Activated B cell treated with CpG ODN at 0.5 μM for 24 hours (primary cell): ENCODE measurements at places on chromosomes 1 and 21.

DNA sequence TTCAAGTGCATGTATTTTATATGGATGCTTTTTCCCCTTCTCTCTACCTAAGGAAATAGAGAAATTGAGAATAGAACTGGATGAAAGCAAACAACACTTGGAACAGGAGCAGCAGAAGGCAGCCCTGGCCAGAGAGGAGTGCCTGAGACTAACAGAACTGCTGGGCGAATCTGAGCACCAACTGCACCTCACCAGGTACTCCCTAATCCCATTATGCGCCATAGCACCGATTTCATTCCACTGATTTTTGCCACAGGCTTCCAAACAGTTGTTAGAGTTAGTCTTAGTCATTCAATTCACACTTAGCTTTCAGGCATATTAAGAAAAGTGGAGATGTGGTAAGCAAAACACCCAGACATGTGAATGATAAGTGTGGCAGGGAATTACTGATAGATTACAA, 122.8 kb downstream of the SDCCAG8 start:
- H3K4me3 ChIP-seq = no peak overlapping the region
- no peaks in the 10 kb centered on the region for H3K27me3 ChIP-seq
- H3K27ac ChIP-seq = no peak overlapping the region
- no peak for DNase-seq

GRCh38 chr1:160117709-160118183, 2.2 kb downstream of the ATP1A2 start:
- no peaks in the 10 kb centered on the region for H3K36me3 ChIP-seq
- H3K27ac ChIP-seq = no peak overlapping the region
- no peak overlapping the region for H3K4me3 ChIP-seq
- DNase-seq = no peak

DNA sequence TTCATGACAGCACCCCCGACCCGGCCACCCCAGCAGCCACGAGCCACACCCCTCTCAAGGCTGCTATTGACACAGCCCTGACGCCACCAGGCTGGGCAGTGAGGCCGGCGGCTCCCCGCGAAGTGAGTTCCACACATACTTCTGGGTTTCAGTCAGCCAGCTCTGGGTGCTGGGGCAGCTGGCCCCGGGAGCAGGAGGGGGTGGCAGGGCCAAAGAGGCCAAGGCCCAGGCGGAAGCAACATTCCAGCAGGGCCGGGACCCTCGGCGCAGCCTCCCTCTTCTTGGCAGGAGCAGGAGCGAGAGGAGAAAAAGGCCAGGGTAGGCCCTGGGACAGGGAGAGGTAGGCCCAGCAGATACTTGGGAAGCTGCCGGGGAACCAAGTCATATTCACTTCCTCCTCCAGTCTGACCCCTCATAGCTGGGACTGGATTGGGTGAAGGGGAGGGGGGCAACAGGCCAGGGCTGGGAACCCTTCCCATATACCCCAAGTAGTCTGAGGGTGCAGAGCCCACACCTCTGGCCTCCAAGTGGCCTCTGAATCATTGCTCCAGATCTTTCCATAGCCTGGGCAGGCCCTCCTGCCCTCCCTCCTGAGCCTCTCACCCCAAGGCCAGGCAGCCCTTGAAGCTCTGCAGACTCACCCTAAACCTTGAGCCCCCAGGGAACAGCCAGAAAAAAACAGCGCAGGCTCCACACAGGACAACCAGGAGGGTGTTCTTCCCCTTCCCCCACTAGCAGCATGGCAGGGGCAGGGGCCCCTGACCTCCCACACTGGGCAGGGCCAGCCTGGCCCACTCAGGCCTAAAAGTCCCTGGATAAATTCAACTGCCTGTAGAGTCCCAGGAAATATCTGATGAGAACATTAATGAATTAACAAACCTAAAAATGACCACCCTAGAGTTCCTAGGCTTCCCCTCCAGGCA, 5.7 kb downstream of the HSPG2 start:
- H3K27ac ChIP-seq = no peak overlapping the region
- DNase-seq = no peak
- no peak overlapping the region for H3K4me3 ChIP-seq
- H3K27me3 ChIP-seq = peaks cover 17% of the 10 kb centered on the region
- peaks cover under 1% of the 10 kb centered on the region for H3K4me1 ChIP-seq

- H3K4me3 ChIP-seq = no peak overlapping the region
- H3K27me3 ChIP-seq = no peaks in the 10 kb centered on the region
- H3K4me1 ChIP-seq = peaks cover 4% of the 10 kb centered on the region
- peaks cover 3% of the 10 kb centered on the region for H3K36me3 ChIP-seq
- H3K27ac ChIP-seq = no peak overlapping the region
Measured at GRCh38 chr21:25938658-25939395, 204.1 kb downstream of the GABPA start.

GRCh38 chr1:193013707-193014106, 45.5 kb downstream of the UCHL5 start:
- no peaks in the 10 kb centered on the region for H3K27me3 ChIP-seq
- H3K4me1 ChIP-seq = no peaks in the 10 kb centered on the region
- peaks cover 7% of the 10 kb centered on the region for H3K36me3 ChIP-seq
- no peak overlapping the region for H3K4me3 ChIP-seq
- no peak for DNase-seq

DNA sequence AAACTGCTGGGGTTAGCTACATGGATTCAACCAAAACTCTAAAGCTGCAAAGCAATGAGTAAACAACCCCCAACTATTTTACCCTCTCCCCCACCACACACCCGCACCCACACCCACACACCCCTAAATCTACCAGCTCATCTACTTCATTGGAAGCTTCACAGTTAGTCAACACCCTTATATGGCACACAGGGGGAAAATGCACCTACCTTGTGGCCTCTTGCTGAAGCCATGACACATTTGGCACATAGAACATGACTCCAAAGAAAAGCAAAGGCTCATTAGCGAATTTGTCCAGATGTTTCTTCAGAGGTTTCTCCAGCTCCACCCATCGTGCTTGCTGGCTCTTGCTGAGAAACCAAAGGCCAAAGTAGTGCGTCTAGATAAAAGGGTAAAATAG, 99.8 kb downstream of the PTPN14 start:
- no peak overlapping the region for H3K4me3 ChIP-seq
- H3K4me1 ChIP-seq = no peaks in the 10 kb centered on the region
- no peak for DNase-seq
- H3K27me3 ChIP-seq = peaks cover 2% of the 10 kb centered on the region
- H3K36me3 ChIP-seq = no peaks in the 10 kb centered on the region

GRCh38 chr1:234973426-234974250, 155.0 kb downstream of the TOMM20 start:
- no peak overlapping the region for H3K27ac ChIP-seq
- no peaks in the 10 kb centered on the region for H3K36me3 ChIP-seq
- H3K27me3 ChIP-seq = no peaks in the 10 kb centered on the region
- no peak for DNase-seq

DNA sequence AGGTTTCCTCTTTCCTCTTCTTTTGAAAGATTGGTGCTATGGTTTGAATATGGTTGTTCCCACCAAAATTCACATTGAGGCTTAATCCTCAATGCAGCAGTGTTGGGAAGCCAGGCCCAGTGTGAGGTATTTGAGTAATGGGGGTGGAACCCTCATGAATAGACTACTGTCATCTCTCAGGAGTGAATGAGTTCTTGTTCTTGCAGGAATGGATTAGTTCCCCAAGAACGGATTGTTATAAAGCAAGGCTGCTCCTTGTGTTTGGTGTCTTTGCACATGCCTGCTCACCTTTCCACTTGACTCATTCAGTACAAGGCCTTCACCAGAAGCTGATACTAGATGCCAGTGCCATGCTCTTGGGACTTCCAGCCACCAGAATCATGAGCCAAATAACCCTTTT, 223.2 kb downstream of the BACH1 start:
- peaks cover 13% of the 10 kb centered on the region for H3K36me3 ChIP-seq
- no peak overlapping the region for H3K4me3 ChIP-seq
- H3K27me3 ChIP-seq = no peaks in the 10 kb centered on the region
- no peaks in the 10 kb centered on the region for H3K4me1 ChIP-seq
- H3K27ac ChIP-seq = no peak overlapping the region

- H3K36me3 ChIP-seq = no peaks in the 10 kb centered on the region
- H3K27ac ChIP-seq = no peak overlapping the region
- DNase-seq = no peak
- H3K4me3 ChIP-seq = no peak overlapping the region
- H3K4me1 ChIP-seq = no peaks in the 10 kb centered on the region
Measured at GRCh38 chr1:96292141-96292540, 429.4 kb upstream of the PTBP2 start.

DNA sequence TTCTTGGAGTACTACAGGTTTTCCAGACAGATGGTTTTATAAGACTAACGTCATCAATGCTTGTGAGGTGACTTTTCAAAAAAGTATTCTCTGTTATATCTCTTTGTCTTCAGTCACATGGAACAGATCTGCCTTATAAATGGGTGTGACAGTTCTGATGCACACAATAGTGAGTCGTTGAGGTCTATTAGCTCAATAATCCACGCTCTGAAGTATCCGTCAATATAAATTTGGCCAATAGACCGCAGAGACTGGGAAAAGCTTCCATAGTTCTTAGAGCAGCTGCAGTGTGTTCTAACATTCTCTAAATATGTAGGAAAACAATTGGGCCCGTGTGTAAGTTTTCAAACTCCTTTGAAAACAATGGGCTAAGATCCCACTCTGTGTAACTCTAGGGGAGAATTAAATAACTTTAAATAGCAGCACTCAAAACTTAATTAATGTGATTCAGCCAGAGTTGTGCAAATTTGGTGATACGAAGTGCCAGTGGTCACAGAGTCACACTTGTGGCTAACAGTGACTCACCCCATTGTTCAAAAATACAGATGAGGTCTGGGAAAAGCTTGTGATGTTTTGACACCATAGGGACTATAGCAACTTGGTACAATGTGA, 316.0 kb downstream of the LMO4 start:
- H3K4me1 ChIP-seq = no peaks in the 10 kb centered on the region
- no peak overlapping the region for H3K4me3 ChIP-seq
- no peaks in the 10 kb centered on the region for H3K27me3 ChIP-seq
- no peak for DNase-seq
- no peaks in the 10 kb centered on the region for H3K36me3 ChIP-seq

DNA sequence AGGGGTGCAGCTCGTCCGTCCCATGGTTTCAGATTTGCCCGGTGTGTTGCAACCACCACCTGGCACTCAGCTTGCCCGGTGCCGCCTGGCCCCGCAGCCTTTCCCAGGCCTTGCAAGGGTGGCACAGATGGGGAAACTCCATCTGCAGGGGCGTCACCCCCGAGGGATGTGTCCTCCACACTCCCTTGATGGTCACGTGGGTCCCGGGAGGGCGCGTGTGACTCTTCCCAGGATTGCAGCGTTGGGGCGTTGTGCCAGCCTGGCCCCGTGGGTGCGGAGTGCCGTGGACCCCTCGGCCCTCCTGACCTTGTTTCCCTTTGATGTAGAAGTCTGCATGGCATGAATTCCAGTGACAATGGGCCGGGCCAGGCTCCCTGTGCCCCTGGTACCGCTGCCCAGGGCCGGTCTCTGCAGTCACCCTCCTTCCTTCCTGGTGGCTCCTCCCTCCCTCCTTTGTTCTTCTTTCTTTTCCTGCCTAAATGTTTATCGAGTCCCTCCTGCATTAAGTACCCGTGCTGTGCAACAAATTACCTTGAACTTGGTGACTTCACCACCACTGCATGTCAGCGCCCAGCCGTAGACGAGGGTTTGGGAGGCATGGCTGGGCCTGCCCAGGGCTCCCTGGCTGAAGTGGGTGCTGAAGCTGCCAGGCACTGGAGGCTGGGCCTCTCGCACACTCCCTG, 22.9 kb downstream of the RRP1 start:
- peaks cover 5% of the 10 kb centered on the region for H3K27me3 ChIP-seq
- H3K4me3 ChIP-seq = no peak overlapping the region
- H3K4me1 ChIP-seq = peaks cover 13% of the 10 kb centered on the region
- DNase-seq = no peak
- no peak overlapping the region for H3K27ac ChIP-seq
- H3K36me3 ChIP-seq = no peaks in the 10 kb centered on the region

DNA sequence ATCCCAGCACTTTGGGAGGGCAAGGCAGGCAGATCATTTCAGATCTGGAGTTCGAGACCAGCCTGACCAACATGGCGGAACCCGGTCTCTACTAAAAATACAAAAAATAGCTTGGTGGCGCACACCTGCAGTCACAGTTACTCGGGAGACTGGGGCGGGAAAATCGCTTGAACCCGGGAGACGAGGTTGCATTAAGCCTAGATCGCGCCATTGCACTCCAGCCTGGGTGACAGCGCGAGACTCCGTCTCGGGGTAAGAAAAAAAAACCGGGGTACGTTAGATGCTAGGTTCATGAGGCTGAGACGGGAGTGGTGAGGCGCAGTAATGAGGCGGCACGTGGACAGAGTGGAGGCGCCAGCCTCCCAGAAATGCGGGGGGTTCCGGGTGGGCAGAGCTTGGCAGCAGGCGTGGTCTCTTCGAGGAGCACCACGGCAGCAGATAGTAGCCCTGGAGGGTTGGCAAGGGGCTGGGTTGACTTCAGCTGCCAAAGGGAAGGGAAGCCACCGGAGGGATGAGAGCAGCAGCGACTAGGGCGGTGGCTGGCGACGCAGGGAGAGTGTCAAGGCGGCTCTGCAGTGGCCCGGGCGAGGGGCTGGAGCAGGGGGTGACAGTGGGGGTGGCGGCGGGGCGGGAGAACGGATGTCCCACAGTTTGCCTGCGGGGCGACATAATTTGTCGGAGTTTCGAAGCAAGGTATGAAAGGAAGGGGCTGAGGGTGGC, 832 bp downstream of the MRPL20 start:
- no peak for DNase-seq
- H3K4me1 ChIP-seq = peaks cover 44% of the 10 kb centered on the region
- peak overlapping the region; percentile 82 for H3K27ac ChIP-seq

DNA sequence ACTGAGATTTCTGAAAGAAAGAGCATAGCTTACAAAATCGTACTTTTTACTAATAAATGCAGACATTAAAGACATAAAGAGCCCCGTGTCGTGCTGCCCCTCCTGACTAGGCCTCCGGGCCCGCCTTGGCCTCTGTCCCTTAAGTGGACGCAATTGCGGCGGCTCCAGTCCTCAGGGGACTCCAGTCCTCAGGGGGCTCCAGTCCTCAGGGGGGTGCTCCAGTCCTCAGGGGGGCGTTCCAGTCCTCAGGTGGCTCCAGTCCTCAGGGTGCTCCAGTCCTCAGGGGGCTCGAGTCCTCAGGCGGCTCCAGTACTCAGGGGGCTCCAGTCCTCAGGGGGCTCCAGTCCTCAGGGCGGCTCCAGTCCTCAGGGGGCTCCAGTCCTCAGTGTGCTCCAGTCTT, 10.6 kb upstream of the OR2M2 start:
- H3K27me3 ChIP-seq = no peaks in the 10 kb centered on the region
- H3K36me3 ChIP-seq = no peaks in the 10 kb centered on the region
- H3K4me3 ChIP-seq = no peak overlapping the region

DNA sequence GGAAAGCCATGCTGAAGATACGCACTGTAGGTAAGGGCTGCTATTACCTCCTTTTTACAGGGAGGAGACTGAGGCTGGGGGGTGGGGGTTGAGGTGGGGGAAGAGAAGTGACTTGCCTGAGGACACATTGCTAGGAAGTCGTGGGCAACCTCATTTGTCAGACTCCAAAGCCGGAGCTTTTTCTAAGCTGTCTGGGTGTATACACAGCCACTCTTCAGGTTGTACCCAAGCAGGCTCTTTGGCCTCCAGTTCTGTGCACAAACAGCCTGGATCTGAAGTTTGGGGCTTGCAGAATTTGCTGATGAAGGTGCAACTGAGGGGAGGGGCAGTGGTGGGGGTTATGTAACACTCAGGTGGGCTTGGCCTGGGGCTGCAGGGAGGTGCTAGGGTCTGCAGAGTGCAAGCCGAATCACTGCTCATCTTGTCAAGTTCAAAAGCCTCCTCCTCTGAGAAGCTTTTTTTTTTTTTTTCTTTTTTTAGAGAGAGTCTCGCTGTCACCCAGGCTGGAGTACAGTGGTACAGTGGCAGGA, 16.9 kb downstream of the TINAGL1 start:
- H3K27ac ChIP-seq = no peak overlapping the region
- H3K4me3 ChIP-seq = no peak overlapping the region
- no peak for DNase-seq
- peaks cover 15% of the 10 kb centered on the region for H3K4me1 ChIP-seq
- H3K27me3 ChIP-seq = peaks cover 18% of the 10 kb centered on the region

- no peak for DNase-seq
- no peak overlapping the region for H3K4me3 ChIP-seq
- H3K27ac ChIP-seq = no peak overlapping the region
- H3K36me3 ChIP-seq = no peaks in the 10 kb centered on the region
- H3K4me1 ChIP-seq = no peaks in the 10 kb centered on the region
Measured at GRCh38 chr1:116284819-116285390, 88.1 kb upstream of the ATP1A1 start.
